NCI-H2081 (cell line): ENCODE measurements at places on chromosomes 5 and 9.

GRCh38 chr5:147956064-147956841 lies 49.9 kb upstream of the C5orf46 start:
- DNase-seq, result no peak

DNA sequence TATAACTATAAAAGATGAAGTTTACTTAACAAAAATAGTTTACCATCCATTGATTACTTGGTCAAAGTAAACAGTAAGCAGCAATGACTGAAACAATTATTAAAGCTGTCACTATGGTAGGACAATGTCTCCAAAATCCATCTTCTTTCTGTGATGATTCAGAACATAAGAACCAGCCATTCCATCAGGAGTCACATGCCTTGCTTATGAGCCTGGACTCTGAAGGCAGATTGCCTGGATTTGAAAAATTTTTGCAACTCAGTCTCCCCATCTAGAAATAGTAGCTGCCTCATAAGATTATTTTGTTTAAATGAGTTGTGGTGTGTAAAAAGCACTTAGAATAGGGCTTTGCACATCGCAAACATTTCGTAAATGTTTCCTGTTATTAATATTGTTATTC lies 136.2 kb downstream of the LIFR start:
- no peak for DNase-seq

DNA sequence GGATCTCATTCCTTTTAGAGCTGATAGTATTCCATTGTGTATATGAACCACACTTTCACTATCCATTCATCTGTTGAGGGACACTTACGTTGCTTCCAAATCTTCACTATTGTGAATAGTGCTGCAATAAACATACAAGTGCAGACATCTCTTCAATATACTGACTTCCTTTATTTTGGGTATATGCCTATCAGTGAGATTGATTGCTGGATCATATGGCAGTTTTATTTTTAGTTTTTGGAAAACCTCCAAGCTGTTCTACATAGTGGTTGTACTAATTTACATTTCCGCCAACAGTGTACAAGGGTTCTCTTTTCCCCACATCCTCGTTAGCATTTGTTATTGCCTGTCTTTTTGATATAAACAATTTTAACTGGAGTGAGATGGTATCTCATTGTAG lies 33.8 kb upstream of the LECT2 start:
- DNase-seq, result no peak

- no peak for DNase-seq
Observed at GRCh38 chr5:62093411-62093810, 212.6 kb upstream of the KIF2A start.

DNA sequence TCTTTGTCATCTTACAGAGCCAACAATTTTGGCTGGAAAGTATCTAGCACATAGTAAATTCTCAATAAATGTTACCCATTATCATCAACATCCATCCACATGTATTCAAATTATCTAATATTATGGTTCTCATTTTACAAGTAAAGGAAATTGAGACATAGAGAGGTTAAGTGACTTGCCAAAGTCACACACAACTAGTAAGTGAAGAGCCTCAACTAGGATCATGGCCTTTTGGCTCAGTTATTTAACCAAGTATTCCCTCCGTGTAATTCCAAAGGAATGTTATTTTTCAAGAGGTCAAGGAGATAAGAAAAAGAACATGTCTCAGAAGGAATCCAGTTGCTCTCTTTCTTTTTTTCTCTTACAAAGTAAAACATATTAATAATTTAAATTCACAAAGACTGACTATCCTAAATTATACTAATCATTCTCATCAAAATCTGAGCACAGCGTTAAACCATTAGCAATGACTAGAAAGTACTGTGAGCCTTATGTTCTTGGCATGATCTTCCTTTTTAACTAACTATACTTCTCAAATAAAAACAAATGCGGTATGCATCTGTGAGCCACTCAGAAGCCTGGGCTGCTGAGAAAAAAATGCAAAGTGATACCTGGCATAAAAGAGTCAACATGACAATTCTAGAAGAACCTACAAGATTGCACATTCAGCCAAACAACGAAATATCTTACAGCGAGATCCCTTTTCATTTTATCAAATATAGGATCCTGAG lies 350.9 kb downstream of the GLIS3 start:
- DNase-seq, result no peak

GRCh38 chr5:14475045-14475444 lies 106.5 kb upstream of the OTULINL start:
- DNase-seq, result no peak

DNA sequence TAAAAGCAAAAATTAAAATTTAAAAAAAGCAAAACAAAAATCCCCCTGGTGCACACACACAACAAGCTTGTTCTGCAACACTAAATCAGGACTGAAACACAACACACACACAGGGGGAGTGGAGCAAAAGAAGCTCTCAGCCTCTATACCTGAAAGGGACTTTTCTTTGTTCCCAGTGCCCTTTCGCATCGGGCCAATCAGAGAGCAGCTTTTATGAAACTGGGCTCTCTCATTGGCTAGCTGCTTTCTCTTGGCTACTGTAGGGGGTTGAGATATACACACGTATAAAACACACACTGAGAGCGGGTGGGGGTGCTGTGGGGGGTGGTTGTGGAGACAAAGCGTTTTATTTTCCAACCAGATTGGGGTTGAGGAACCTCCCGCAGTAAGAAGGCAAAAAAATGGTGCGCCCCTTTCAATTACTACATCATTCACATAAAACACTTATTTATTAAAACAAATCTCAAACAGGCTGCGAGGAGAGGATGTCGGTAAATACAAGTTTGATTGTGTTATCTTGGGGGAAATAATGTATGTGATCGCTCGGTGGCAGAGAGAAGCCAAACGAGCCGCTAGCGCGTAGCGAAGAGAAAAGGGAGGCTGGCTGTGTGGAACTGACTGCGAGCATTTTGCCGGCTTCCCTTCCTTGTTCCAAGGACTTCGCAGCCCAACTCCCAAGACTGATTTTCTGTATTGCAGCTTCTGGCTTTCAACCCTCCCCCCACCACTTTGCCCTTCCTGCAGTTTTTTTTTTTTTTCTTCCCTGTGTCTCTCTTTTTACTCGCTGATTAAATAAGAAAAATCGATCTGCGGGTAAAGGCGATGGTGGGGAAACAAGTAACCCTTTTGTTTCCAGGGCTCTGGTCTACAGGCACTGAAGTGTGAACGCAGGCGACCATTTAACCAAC lies 2.5 kb upstream of the ZNF608 start:
- peak; percentile 97 for DNase-seq
